ENCODE measurements at places on chromosomes 13 and 19. TPM values are rescaled to one million over a fixed set of nuclear protein-coding genes. Genes with fewer than 3 reads are reported as not detected.

Gene CEACAM1
- polyA plus RNA-seq = 9.7 TPM

Gene OR10H1
- polyA plus RNA-seq = 0.04 TPM

Gene PTH2
- not detected for polyA plus RNA-seq

Gene FRY
- 53.5 TPM for polyA plus RNA-seq

Gene APLP1
- polyA plus RNA-seq = 17.7 TPM

Gene PLIN4
- polyA plus RNA-seq = 0.37 TPM

Gene FCHO1
- 1.8 TPM for polyA plus RNA-seq

Gene PSG11
- not detected for polyA plus RNA-seq

Gene PABPC3
- polyA plus RNA-seq = 1.4 TPM

Gene PRR19
- polyA plus RNA-seq = 0.86 TPM

Gene CACNG6
- polyA plus RNA-seq = 0.74 TPM
